CD4-positive, CD25-positive, alpha-beta regulatory T cell (primary cell): ENCODE measurements at places on chromosomes 1 and 21.
A peak's percentile ranks its signal among the peaks of the same experiment; 100 is the strongest.

DNA sequence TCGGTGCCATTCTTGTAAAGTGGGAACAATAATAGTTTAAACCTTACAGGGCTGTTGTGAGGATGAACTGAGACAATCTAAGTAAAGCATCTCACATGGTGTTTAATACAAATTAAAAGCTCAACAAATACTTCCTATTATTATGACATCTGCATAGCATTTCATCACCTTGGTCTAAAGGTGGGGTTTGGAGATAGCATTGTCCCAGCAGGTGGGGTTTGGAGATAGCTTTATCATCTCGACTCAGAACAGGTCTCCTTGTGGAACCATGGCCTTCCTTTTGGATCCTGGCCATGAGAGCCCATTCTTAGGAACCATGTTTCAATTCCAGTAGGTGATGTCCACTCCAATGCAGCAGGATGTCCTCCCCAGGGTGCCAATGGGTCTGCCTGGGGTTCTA lies 20.6 kb upstream of the C8B start:
- H3K27ac ChIP-seq = no peak overlapping the region
- no peak for DNase-seq
- no peaks in the 10 kb centered on the region for H3K36me3 ChIP-seq
- peaks cover 2% of the 10 kb centered on the region for H3K27me3 ChIP-seq

DNA sequence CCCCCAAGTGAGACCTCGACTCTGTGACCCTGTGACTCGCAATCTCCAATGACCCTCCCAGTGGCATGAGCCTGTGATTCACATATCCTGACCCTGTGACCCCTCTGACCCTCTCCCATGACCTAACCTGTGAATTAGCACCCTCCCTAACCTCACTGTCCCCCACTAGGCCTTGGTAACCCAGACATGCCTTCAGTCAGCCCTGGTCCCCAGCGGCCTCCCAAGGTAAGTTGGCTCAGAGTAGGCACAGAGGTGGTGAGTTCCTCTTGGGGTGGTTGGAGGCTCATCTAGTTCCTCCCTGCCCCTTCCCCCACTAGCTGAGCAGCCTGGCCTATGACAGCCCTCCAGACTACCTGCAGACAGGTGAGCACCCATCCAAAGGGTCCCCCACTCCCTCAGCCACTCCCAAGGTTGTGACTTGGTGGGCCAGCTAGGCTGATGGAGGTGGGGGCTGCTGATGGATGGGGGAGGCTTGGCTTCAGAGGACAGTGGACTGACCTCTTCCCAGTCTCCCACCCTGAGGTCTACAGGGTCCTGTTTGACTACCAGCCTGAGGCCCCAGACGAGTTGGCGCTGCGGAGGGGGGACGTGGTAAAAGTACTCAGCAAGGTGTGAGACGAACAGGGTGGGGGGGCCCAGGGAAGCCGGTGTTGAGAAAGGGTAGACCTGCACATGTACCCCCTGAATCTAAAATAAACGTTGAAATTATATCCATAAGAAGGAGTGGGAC lies 1.6 kb downstream of the SH3D21 start:
- peaks cover 14% of the 10 kb centered on the region for H3K4me1 ChIP-seq
- DNase-seq = no peak
- no peak overlapping the region for H3K27ac ChIP-seq
- no peaks in the 10 kb centered on the region for H3K27me3 ChIP-seq

DNA sequence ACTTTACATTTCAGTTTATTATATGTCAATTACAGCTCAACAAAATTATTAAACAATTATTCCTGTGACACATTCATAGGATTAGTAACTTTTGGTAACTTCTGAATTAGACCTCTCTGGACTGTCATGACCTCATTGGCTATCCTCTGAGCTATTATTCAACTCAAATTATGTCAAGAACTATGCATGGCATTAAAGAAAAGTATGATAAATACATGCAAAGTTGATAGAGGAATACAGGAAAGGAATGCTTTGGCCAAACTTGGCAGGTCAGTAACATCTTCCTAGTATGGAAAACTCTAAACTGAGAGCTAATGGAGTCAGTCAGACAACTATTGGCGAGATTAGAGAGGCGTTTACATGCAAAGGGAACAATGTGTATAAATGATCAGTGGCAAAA lies 158.4 kb downstream of the DUSP10 start:
- H3K36me3 ChIP-seq = no peaks in the 10 kb centered on the region
- no peak for DNase-seq
- H3K27ac ChIP-seq = no peak overlapping the region
- no peaks in the 10 kb centered on the region for H3K4me1 ChIP-seq
- no peak overlapping the region for H3K4me3 ChIP-seq

- no peaks in the 10 kb centered on the region for H3K27me3 ChIP-seq
- H3K4me3 ChIP-seq = no peak overlapping the region
- no peaks in the 10 kb centered on the region for H3K4me1 ChIP-seq
- H3K36me3 ChIP-seq = no peaks in the 10 kb centered on the region
- H3K27ac ChIP-seq = no peak overlapping the region
Measured at GRCh38 chr1:166354406-166354805, 187.6 kb upstream of the FAM78B start.

- peak; percentile 42 for DNase-seq
- no peaks in the 10 kb centered on the region for H3K27me3 ChIP-seq
- peaks cover 30% of the 10 kb centered on the region for H3K4me1 ChIP-seq
Measured at GRCh38 chr1:9289711-9290485, 2.8 kb upstream of the SPSB1 start.

DNA sequence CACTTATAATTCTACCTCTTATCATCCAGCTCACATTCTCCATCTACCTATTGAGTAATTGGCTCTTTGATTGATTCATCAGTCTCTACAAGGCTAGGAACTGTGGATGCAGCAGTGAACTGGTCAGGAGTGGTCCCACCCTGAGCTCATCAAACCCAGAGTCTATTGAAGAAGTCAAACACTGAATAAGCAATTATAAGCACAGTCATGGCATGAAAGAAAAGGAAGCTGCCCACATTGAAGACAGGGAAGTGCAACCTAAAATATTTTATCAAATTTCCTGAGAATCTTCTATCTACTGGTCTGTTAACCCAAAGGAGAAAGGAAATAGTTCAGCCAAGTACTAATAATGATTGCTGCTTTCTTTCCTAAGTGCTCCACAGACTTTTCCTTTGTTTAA lies 35.7 kb downstream of the ACP6 start:
- H3K4me3 ChIP-seq = no peak overlapping the region
- no peaks in the 10 kb centered on the region for H3K4me1 ChIP-seq
- H3K36me3 ChIP-seq = no peaks in the 10 kb centered on the region
- no peak for DNase-seq
- H3K27ac ChIP-seq = no peak overlapping the region
- no peaks in the 10 kb centered on the region for H3K27me3 ChIP-seq

DNA sequence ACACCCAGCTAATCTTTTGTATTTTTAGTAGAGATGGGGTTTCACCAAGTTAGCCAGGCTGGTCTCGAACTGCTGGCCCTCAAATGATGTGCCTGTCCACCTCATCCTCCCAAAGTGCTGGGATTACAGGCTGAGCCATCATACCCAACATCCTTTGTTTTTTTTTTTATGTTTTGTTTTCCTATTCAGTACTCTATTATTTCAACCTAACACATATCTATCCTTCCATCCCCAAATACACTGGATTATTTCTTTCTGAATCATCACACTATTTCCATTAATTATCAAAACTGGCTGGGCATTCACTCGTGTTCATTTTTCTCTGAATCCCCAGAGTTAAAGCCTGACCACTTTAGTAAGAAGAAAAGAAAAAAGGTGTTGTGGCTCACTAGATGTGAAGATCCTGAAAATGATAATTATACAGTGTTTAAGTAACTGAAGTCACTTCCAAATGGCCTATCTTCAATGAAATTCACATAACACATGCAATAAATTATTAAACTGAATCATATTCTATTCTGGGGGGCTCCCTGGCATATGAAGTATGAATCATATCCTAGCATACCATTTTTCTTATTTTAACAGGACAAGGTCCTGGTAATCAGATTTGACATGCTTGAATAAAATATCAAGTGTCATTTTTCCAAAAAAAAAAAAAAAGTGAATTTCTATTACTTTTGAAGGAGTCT lies 1754.2 kb downstream of the BRINP3 start:
- DNase-seq = no peak
- no peaks in the 10 kb centered on the region for H3K36me3 ChIP-seq
- H3K4me1 ChIP-seq = no peaks in the 10 kb centered on the region
- no peaks in the 10 kb centered on the region for H3K27me3 ChIP-seq

DNA sequence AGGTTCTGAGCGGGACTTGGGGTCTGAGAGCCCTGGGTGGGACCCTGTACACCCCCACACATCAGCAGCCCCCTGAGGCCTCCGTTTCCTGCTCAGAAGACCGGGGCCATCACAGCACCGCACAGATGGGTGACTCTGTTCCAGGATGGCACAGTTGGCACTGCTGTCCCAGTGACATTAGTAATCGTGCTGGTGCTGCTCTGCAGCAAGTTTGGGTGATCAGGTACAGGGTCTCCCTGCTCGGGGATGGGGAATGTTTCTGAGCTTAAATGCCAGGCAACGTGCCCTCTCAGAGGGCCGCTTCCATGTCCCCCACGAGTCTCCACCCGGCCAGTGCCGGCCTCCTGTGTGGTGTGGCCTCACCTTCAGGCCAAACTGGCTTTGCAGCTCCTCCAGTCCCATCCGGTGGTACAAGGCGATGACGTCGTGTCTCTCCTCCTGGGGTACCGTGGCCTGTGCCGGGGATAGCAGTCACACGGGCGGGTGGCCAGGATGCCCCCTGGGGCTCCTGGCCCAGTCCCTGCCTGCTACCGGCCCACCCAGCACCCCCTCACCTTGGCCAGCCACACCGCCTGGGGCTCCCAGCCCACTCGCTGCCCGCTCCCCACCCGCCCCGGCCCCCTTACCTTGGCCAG lies 17.1 kb downstream of the PRXL2B start:
- H3K36me3 ChIP-seq = no peaks in the 10 kb centered on the region
- H3K27me3 ChIP-seq = no peaks in the 10 kb centered on the region
- no peaks in the 10 kb centered on the region for H3K4me1 ChIP-seq
- H3K4me3 ChIP-seq = no peak overlapping the region
- H3K27ac ChIP-seq = no peak overlapping the region

- no peaks in the 10 kb centered on the region for H3K36me3 ChIP-seq
- no peak overlapping the region for H3K4me3 ChIP-seq
- peaks cover 5% of the 10 kb centered on the region for H3K27me3 ChIP-seq
- H3K27ac ChIP-seq = no peak overlapping the region
Measured at GRCh38 chr1:31798433-31799195, 17.2 kb downstream of the SPOCD1 start.

DNA sequence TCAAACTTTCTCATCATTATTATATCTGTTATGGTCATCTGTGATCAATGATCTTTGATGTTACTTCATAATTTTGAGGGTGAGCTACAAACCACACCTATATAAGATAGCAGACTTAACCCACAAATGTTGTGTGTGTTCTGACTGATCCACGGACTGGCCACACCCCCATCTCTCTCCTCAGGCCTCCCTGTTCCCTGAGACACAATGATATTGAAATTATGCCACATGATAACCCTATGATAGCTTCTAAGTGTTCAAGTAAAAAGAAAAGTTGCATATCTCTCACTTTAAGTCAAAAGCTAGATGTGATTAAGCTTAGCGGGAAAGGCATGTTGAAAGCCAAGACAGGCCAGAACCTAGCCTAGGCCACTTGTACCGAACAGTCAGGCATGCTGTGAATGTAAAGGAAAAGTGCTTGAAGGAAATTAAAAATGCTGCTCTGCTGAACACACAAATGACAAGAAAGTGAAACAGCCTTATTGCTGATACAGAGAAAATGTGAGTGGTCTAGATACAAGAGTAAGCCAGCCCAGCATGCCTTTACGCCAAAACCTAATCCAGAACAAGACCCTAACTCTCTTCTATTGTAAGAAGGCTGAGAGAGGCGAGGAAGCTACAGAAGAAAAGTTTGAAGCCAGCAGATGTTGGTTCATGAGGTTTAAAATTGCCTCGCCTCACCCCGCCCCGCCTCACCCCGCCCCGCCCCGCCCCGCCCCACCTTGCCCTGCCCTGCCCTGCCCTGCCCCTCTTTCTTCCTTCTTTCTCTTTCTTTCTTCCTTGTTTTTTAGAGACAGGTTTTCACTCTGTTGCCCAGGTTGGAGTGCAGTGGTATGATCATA lies 16.5 kb downstream of the CTSS start:
- H3K4me1 ChIP-seq = no peaks in the 10 kb centered on the region
- H3K36me3 ChIP-seq = peaks cover 86% of the 10 kb centered on the region
- no peaks in the 10 kb centered on the region for H3K27me3 ChIP-seq
- no peak overlapping the region for H3K27ac ChIP-seq
- DNase-seq = no peak

DNA sequence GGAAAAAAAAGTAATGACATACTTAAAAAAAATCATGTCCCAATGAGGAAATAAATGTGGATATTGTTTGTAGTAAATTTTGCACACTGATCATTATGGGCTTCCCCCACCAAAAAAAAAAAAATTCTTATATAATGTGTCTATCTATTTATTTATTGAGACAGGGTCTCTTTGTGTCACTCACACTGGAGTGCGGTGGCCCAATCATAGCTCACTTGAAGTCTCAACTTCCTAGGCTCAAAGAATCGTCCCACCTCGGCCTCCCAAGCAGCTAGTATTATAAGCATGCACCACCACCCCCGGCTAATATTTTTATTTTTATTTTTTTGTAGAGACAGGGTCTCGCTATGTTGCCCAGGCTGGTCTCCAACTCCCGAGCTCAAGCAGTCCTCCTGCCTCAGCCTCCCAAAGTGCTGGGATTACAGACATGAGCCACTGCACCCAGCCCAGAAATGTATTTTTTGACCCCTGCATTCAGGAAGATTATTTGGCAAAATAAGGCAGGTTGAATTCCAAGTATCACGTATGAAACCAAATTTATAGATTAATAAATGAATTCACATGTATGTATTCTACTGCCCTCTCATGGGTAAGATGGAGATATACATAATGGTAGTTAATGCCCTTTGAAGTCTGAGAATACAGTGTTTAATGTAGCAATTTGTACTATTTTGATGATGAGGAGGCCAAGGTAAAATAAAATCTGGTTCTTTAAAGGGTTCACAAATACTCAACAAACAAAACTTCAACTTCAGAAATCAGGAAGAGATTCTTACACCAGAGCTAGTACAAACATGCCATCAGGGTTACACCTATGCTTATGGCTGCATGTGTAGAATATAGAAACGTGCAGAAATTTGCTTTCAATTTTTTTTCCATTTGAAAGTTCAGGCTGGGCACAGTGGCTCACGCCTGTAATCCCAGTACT lies 1.4 kb upstream of the DENND2C start:
- no peak for DNase-seq
- no peak overlapping the region for H3K27ac ChIP-seq
- peaks cover 23% of the 10 kb centered on the region for H3K27me3 ChIP-seq
- H3K36me3 ChIP-seq = no peaks in the 10 kb centered on the region

DNA sequence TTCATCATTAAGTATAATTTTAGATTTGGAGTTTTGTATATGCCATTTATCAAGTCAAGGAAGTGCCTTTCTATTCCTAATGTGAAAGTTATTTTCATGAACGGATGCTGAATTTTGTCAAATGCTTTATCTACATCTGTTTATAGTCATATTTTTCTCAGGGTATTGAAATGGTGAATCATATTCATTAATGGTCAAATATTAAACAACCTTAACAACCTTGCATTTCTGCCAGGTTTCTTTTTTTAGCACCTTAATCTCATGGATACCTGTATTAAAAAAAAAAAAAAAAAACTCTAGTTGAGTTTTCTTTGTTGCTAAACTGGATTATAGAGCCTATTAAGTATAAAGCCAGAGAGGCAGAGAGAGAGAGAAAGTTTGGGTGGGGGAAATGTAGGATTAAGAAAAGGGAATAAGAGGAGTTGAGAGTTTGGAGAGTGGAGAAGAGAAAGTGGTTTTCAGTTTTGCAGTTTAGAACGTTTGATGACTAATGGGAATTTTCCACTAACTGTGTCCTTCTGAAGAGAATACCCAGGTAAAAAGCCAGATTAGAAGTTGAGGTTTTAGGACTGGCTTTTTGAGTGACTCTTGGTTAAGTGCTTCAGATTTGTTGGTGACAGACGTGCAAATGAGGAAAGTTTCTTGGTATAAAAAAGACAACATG lies 305.0 kb downstream of the HLX start:
- no peaks in the 10 kb centered on the region for H3K27me3 ChIP-seq
- H3K4me3 ChIP-seq = no peak overlapping the region
- no peaks in the 10 kb centered on the region for H3K4me1 ChIP-seq
- no peak for DNase-seq
- H3K27ac ChIP-seq = no peak overlapping the region
- H3K36me3 ChIP-seq = no peaks in the 10 kb centered on the region
